Right lung (tissue), 10 donors: ENCODE measurements at places on chromosomes 5 and 9.

DNA sequence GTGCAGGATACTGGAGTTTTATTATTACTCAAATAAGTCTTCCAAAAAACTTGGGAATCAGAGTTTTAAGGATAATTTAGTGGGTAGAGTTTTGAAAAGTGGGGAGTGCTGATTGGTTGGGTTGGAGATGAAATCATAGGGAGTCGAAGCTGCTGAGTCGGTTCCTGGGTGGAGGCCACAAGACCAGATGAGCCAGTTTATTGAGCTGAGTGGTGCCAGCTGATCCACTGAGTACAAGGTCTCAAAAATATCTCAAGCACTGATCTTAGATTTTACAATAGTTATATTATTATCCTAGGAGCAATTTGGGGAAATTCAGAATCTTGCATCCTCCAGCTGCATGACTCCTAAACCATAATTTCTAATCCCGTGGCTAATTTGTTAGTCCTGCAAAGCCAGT, 804.9 kb upstream of the SEMA6A start:
- no peak for DNase-seq

- no peak for DNase-seq
These were observed 4.5 kb downstream of the AK6 start for GRCh38 chr5:69364850-69365249.

- no peak for DNase-seq
These were observed 44.7 kb upstream of the AKNA start for GRCh38 chr9:114432323-114433067.

DNA sequence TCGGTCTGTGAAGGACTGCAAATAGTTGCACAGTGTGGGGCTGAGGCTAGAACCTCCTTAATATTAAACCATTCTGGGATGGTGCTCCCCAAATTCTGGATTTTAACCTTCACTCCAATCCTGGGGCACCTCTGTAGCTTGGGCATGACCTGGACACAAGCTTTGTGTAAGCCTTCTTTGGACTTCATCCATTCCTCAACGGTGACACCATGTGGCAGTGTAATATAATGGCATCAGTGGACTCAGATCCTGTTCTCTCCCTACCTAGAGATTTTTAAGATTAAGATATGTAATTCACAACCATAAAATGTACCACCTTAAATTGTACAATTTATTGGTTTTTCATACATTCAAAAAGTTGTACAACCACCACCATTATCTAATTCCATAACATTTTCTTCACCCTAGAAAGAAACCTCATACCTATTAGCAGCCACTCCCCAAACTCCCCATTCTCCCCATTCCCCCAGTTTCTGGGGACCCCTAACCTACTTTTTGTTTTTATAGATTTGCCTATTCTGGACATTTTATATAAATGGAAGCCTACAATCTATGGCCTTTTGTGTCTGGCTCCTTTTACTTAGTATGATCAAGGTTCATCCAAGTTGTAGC, 4.8 kb upstream of the PLGRKT start:
- DNase-seq: peak; percentile 8

DNA sequence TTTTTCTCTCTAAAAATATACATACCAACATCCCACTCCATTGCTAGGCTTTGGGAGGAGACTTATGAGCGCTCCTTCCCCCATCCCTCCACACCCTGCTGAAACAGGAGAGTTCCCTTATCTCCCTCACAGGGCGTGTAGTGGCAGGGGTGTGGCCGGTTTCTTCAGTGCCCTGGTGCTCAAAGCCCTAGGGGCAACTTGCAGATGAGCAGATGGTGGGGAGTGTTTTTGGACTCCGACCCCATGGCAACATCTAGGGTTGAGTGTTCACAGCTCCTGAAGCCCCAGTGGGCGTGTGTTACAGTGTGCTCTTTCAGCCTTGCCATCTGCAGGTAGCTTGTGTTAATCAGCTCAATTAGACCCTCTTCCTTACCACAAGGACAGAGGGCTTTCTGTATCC, 409.5 kb downstream of the MAT2B start:
- DNase-seq: no peak

GRCh38 chr5:6396836-6397535, 18.6 kb upstream of the MED10 start:
- DNase-seq: no peak

GRCh38 chr9:128094166-128094949, 26.3 kb downstream of the SLC25A25 start:
- peak; percentile 96 for DNase-seq

- DNase-seq: no peak
These were observed 48.2 kb downstream of the EQTN start for GRCh38 chr9:27248702-27249101.

GRCh38 chr5:82723168-82723567, 354.0 kb downstream of the TMEM167A start:
- DNase-seq: no peak

DNA sequence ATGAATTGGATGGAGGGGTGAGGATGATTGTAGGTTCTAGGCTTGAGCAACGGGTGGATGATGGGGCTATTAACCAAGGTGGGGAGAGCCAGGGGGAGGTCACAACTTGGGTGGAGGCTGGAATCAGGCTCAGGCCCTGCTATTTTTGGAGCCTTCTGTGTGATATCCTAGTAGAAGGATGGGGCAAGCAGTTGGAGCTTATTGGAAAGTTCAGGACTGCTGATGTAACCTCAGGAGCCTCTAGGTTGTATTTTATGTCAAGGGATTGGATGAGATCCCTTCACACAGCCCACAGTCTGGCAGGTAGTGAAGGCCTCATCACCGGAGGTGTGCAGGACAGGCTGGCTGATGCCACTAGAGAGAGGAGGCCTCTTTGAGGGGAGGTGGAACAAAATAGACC, 11.2 kb upstream of the RPS14 start:
- DNase-seq: no peak

GRCh38 chr5:72647806-72648205, 140.6 kb upstream of the ZNF366 start:
- no peak for DNase-seq

- DNase-seq: no peak
These were observed 35.5 kb upstream of the ANXA2R start for GRCh38 chr5:43075319-43076293.

- no peak for DNase-seq
These were observed 24.0 kb downstream of the CDK20 start for GRCh38 chr9:87950296-87950695.

- DNase-seq: no peak
These were observed 2.6 kb upstream of the ENC1 start for GRCh38 chr5:74643111-74643562.

GRCh38 chr5:150111122-150111521, 24.8 kb upstream of the CSF1R start:
- no peak for DNase-seq

- no peak for DNase-seq
These were observed 39.2 kb upstream of the NEK6 start for GRCh38 chr9:124218438-124218982.

DNA sequence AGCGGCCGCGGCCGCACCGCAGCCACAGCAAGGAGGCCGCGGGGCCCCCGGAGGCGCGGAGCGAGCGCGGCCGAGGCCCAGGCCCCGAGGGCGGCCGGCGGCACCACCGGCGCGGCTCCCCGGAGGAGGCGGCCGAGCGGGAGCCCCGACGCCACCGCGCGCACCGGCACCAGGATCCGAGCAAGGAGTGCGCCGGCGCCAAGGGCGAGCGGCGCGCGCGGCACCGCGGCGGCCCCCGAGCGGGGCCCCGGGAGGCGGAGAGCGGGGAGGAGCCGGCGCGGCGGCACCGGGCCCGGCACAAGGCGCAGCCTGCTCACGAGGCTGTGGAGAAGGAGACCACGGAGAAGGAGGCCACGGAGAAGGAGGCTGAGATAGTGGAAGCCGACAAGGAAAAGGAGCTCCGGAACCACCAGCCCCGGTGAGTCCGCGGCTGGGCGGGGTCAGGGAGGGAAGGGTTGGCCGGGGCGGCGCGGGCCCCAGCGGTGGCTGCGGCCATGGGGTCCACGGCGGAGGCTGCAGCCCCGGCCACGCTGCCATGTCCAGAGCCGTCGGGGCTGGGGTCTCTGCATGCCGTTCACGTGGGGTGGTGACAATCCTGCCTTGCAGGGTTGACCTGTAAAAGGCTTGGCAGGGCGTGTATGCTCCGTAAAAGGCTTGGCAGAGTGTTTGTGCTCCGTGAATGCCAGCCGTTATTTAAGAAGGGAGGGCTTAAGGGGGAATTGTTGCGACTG, 146.0 kb downstream of the CACNA1B start:
- no peak for DNase-seq

DNA sequence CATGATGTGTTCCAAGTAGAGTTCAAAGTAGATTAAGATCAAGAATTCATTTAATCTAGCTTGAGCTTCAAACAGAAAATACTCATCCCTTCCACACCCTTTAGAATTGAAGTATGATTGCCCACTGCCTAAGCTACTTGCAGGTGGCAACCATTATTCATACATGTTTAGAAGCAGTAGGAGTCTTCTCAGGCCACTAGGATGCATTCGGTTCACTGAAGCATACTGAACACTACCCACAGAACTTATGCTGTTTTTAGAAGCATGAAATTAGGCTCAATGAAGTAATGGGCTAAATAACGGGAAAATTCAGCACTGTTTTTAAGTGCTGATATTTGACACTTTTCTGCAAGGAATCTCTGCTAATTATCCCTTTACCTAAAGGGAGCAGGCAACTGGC, 263.4 kb downstream of the DEPDC1B start:
- DNase-seq: no peak

- DNase-seq: no peak
These were observed 381.2 kb downstream of the NFIB start for GRCh38 chr9:13932528-13933267.

DNA sequence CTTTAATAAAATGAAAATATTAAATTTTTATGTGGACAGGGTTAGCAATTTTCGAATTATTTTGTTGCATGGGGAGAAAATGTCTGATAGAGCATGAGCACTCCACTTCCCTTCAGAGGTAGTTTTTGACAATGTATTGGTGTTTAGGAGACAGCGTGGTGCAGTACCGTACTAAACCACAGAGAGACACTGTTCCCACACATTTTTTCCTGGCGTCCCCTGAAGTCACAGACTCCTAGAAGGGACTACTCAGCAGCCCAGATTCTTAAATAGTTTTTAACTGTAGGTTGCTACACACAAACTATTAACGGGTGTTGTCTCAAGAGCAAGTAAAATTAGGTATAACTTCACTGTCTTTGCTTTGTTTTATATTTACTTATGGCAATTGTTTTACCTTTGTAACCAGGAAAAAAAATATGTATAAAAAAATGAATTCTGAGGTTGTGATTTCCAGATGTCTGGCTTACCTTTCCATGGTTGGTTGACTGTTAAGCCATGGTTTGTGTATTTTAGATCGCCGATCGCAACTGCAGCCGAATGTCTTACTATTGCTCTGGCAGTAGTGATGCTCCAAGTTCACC, 171.2 kb downstream of the DOCK8 start:
- DNase-seq: peak; percentile 73

GRCh38 chr9:133690081-133690561, 48.0 kb downstream of the SARDH start:
- DNase-seq: peak; percentile 61

DNA sequence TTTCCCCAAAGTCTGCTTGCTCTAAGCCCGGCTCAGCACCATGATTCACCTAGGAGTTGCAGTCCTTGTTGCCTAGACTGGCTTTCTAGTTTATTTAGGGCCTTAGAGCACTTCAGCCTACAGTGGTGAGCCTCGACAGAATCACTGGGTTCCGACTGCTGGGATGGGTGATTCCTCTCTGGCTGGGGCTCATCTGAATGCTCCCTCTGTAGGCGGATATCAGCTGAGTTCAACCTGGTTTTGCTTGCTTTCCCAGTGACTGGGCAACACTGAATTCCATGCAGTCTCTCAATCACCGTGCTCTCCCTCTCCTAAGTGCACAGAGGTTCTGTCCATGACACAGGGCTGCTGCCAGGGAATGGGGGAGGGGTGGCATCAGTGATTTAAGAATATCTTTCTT, 54.1 kb downstream of the OSMR start:
- DNase-seq: no peak

DNA sequence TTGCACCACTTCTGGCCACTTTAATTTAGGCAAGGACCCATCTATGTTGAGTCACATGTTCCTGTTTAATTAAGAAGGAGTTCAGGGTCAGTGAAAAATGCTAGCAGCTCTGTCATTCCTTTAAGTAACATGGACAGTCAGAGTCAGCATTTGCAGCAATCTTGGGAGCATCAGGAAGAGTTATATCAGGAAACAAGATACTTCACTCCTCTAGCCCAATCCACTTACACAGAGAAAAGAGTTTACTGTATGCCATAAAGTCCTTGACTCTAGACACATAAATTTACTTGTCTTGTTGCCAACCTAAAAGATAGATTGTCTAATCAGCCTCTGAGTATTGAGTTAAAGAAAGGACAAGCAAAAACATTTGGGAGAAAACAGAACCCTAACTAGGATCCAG, 266.7 kb downstream of the PJA2 start:
- DNase-seq: no peak

- no peak for DNase-seq
These were observed 139.8 kb upstream of the RPS23 start for GRCh38 chr5:82417776-82418607.

- DNase-seq: no peak
These were observed 10.4 kb downstream of the ENHO start for GRCh38 chr9:34512131-34513078.

DNA sequence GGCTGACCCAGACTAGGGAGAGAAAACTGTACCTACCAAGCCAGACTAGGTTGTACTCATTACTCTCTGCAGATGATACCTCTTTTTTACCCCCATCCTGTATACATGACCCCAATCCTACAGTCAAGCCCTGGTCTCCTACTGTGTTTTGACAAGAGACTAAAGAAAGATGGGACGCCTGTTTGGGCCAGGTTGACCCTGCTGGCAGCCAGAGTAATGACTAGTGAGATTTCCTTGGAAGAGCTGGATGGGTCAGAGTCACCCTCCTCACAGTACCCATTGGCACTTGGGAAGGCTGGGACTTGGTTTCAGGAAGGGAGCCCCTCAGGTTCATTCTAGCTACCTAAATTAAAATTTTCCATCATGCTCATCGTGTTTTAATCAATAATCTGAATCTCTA, 89.7 kb upstream of the NR4A3 start:
- no peak for DNase-seq

GRCh38 chr5:116989995-116990394, 415.4 kb upstream of the SEMA6A start:
- no peak for DNase-seq

- DNase-seq: no peak
These were observed 92.5 kb downstream of the FEM1C start for GRCh38 chr5:115452083-115452482.

GRCh38 chr5:124729720-124730359, 16.6 kb downstream of the ZNF608 start:
- DNase-seq: no peak

- DNase-seq: no peak
These were observed 52.0 kb downstream of the SLC22A5 start for GRCh38 chr5:132421462-132421861.

DNA sequence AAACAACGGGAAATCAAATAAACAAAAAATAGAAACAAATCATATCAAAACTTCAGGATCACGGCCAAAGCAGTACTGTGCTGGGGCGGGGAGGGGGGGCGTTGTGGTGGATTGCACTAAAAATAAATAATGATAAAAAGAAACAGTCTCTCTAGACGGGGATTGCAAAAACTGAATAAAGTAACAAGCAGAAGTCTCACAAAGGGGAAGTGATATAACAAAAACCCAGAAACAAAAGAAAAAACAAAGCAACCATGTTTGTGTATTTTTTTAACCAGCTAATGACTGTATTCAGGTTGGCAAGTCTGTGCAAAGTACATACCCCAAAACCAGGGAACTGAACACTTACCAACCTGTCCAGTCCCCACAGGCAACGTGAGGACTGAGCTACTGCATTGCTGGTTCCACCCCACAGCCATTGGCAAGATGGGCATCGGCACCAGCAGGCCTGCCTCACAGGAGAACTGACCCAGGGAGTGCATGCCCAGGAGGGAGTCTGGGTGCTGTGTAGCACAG, 24.1 kb downstream of the BICD2 start:
- no peak for DNase-seq
